ENCODE measurements at places on chromosomes 5 and 9.

- no peak for DNase-seq
These were observed 47.5 kb upstream of the RNF20 start for GRCh38 chr9:101485924-101486692.

GRCh38 chr5:158433634-158434033 lies 574.7 kb upstream of the CLINT1 start:
- no peak for DNase-seq

- no peak for DNase-seq
These were observed 51.4 kb downstream of the CFAP77 start for GRCh38 chr9:132461281-132461896.

DNA sequence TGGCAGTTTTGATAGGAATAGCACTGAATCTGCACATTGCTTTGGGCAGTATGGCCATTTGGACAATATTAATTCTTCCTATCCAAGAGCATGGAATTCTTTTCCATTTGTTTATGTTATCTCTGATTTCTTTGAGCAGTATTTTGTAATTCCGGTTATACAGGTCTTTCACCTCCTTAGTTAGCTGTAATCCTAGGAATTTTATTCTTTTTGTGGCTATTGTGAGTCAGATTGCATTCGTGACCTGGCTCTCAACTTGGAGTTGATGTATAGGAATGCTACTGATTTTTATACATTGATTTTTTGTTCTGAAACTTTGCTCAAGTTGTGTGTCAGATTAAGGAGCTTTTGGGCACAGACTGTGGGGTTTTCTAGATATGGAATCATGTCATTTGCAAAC lies 24.0 kb downstream of the TMEM161B start:
- no peak for DNase-seq

DNA sequence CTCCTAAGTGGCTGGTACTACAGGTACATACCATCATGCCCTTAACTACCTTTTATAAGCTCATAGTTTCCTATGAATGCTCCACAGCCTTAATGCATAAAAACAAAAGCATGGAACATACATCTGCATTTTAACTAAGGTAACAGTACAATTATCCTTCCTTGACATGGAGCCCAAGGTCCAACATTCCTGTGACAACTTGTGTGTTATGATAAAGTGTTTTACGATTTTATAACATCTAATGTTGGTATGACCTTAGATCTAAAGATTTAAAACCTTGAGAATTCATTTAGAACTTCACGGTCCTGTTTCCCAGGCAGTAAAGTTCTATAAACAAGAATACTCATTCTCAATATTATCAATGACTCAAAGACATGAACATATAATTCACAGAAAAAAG lies 43.1 kb downstream of the GNG10 start:
- no peak for DNase-seq

DNA sequence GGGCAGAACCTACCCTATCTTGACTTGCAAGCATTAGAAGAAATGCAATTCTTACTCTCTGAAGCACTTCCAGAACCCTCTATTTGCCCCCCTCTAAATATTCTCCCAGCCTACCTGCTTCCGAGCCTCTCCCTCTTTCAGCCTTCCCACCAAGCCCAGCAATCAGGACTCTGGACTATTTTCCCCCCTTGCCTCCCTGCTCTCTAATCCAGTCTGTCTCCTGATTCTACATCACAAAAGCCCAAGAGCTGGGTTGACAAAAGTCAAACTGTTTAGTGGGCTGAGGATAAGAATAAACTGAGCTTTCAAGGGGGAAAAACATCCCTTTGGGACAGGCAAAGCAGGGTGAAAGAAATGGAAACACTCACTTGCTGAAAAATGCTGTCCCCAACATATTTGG lies 123.2 kb upstream of the KIF2A start:
- DNase-seq: no peak

All from T-helper 1 cell (primary cell).